Ecto neural progenitor cell (in vitro differentiated cells): ENCODE measurements at places on chromosomes 1 and 21.

- no peak for DNase-seq
Measured at GRCh38 chr1:153958961-153959260, 499 bp upstream of the CRTC2 start.

DNA sequence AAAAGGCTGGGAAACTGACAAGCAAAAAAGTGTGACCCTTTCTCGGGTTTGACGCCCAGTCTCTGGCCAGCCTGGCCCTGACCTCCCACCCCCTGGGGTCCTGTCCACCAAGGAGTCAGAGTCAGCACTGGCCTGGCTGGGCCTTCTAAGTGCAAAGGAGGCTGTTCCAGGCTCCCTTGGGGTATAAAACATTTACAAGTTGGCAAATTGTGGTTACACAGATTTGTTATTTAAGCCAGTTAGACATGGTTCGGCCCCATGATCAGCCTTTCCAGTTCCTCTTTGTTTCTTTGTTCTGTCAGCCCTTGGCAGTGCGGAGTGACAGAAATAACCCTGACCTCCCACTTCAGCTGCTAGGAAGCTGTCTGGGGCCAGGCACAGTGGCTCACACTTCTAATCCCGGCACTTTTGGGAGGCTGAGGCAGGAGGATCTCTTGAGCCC lies 161.6 kb upstream of the RAB4A start:
- no peak for DNase-seq

DNA sequence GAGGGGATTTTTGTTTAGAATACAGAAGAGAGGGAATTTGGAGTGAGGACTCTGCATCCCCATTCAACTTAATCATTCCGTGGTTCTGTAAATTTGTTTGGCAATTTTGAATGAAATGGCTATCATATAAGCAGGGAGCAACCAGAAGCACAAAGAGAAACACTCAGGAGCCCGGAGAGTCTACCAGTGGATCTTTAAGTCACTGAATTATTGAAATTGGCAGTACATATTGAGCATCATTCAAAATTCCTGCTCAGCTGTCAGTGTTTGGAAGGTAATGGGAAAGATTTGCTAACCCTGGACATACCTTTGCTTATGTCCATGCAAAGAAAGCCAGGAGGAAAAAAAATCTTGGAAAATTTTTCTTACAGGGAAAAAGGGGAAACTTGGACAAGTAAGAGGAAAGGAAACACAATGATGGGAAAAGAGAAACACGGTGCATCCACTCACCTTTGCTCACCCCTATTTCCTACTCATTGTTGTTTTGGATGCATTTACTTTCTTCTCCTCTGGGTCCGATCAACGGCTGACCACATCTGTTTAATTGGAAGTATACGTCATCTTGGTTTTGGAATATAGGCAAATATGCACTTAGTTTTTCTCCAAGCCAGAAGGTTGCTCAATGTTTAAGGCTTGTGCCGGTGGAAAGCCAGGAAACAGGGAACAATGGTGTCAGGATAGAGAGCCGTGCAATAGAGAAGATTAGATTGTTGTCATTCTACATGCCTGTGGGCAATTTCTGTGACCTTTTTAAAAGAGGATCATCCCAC lies 243.0 kb upstream of the LYPLAL1 start:
- DNase-seq, result no peak

DNA sequence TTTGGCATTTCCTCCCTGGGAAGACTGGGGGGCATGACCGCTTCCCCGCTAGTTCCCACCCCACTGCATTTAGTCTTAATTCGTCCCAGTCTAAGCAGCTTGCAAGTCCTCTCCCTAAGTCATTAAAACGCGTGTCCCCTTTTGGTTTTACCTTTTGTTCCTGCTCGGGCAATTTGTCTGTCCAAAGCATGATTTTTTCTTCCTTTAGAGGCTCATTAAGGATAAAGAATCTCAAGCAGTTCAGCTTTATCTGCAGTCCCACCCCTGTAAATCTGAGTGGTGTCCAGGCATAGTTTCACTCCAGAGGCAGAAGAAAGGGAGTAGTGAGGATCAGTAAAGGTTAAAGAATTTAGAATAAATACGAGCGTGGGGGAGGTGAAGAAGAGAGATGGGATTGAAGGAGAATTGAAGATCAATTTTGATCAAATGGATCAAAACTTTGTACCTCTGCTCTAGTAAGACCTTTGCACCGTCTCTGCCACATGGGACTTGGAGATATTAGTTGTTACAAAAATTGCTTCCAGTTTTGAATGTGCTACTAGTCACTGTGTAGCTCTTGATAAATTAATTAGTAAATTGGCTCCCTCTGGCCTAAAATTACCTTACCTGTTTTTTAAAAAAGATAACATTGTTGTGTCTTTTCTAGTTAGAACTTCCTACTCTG lies 989 bp upstream of the ETV3 start:
- DNase-seq, result no peak

DNA sequence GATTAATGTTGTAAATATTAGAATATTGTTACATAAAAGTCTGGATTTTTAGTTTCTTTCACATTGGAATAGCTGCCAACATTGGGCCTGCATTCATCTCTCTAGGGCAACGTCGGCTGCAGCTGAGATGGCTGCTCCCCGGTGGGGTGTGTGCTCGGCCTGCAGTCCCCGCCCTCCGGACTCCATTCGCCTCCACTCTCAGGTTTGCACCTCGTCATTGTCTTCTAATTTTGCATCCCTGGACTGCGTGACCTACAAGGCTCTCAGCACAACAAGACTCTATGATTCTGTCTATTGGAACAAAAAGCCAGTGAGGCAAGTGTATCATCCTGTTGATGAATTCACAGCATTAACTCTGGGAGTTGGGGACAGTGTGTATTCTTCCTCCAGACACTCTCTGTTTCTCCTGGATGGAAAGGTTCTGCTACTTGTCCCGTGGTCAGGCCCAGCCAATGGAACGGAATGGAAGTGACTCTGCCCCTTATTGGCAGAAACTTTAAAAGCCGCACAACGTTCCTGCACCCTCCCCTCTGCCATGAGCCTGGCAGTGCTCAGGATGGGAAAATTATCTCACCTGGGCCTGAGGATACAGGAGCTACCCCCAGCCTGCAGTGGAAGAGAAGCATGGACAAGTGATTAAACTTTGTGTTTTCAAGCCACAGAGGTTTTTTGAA lies 105.0 kb upstream of the SAMD11 start:
- peak; percentile 24 for DNase-seq

GRCh38 chr21:24456358-24456757 lies 1150.9 kb downstream of the MRPL39 start:
- DNase-seq, result no peak

GRCh38 chr1:25991937-25992688 lies 5.8 kb downstream of the PAFAH2 start:
- DNase-seq, result no peak

GRCh38 chr1:39392851-39393573 lies 98.4 kb upstream of the BMP8A start:
- no peak for DNase-seq

DNA sequence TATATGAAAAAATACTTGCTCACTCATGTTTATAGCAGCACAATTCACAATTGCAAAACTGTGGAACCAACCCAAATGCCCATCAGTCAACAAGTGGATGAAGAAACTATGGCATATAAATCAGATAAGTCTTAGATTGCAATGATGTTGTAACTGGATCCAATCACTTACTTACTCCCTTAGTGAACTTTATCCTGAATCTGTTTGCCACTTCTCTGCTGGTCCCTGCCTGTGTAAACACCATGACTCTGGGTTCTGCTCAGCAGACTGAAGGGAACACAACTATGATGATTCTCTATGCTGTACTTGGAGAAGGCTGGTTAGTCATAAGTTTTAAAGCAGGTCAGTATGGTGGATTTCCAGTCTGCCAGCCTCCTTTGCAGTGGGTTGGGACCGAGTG lies 391.2 kb downstream of the RWDD3 start:
- DNase-seq, result no peak

- DNase-seq, result no peak
Measured at GRCh38 chr1:205810448-205811157, 2.4 kb downstream of the SLC41A1 start.
